ENCODE measurements at places on chromosomes 7 and 10.

GRCh38 chr7:51189777-51190176, 126.8 kb downstream of the COBL start:
- DNase-seq = no peak

DNA sequence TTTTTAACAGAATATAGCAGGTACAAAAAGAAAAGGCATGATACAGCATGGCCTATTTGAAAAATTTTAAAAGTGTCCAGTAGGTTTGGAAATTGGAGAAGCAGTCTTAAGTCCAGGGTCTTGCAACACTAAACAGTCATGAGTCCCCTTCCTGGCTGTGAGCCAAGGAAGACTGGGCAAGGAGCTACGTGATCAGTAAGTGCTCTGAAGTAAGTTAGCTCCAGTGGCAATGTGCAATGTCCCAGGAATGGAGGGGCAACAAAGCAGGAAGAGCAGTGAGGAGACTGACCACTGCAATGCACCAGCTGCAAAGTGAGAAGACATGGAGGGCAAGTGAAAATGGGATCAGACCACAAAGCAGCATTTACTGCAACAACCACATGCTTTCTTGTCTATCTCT, 72.9 kb upstream of the GRID1 start:
- no peak for DNase-seq

DNA sequence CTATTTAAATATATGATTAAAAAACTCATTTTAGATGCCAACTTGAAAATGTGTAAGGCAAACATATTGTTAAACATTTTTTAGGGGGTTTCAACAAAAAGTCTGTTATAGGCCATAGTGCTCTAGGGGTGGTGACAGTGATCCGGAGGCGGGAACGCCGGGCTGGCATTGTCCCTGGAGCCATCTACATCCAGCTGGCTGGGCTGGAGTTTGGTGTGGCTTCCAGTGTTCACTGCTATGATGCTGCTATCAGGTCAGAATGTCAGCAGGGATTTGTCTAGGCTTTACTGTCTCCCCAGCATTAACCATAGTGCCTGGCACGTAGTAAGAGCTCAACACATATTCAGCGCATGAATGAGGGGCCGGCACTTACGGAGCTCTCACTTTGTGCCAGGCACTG, 1.9 kb upstream of the SLC18A2 start:
- no peak for DNase-seq

- no peak for DNase-seq
These were observed 166.7 kb downstream of the POU6F2 start for GRCh38 chr7:39144420-39144819.

- DNase-seq = no peak
These were observed 65.9 kb downstream of the DGKB start for GRCh38 chr7:14836571-14837189.
